Thyroid gland (tissue), 4 donors: ENCODE measurements at places on chromosomes 1 and 21. TPM values are rescaled to one million over a fixed set of nuclear protein-coding genes. Genes with fewer than 3 reads are reported as not detected.
A peak's percentile ranks its signal among the peaks of the same experiment; 100 is the strongest.

DNA sequence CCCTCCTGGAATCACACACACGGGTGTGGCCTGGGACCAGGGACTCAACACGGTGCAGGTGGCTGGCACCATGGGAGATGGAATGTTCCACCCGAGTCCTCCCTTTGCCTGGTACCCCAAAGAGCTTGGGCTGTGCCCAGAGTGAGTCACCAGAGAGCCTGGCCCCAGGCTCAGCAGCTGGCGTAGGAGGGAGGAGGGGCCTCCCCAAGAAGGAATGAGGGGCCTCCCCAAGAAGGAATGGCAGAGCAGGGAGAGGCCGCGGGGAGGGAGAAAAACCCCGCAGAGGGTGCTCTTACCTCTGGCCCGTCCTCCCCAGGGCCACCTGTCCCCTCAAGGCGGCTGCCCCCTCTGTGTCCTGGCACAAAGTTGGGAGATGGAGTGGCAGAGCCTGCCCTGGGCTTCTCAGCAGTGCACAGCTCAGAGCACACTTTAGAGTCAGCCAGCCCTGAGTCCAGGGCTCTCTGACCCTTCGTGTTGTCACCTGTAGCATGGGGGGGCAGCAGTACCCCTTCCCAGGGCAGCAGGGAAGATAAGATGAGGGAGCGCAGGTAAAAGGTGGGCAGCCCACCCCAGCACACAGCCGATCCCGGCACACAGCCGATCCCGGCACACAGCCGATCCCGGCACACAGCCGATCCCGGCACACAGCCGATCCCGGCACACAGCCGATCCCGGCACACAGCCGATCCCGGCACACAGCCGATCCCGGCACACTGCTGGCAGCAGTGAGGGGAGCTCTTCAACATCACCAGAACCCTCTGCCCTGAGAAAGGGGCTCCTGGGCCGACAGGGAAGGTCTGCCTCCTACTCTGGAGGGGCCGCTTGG, 20.2 kb upstream of the KCNAB2 start:
- no peak for DNase-seq

The RHEX gene
- total RNA-seq: 1.2 TPM

- DNase-seq: no peak
Observed at GRCh38 chr1:8589571-8589970, 227.9 kb downstream of the RERE start.

GRCh38 chr21:45515241-45516061, 26.8 kb downstream of the SLC19A1 start:
- DNase-seq: no peak

DNA sequence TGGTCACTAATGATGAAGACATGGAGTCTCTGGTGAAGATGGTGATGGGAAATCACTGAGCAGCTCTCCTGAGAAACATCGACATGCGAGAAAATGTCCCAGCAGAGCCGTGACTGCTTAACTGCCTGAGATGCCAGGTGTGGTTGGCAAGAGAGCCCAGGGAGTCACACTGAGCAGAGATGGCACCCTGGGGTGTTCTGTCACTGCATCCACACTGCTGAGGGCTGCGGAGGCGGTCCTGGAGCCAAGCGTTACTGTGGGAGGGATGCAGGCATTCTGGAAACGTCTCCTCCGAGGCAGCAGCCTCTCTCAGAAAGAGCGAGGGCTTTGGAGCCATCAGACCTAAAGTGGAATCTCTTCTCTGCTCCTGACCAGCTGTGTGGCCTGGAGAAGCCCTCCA, 57.2 kb downstream of the EPHB2 start:
- DNase-seq: no peak

The GJB4 gene
- not detected for total RNA-seq

- no peak for DNase-seq
Observed at GRCh38 chr21:45838634-45839033, 142.9 kb upstream of the COL6A1 start.

- no peak for DNase-seq
Observed at GRCh38 chr1:219304227-219305226, 130.8 kb downstream of the LYPLAL1 start.

The PRAMEF4 gene
- not detected for total RNA-seq

- peak; percentile 22 for DNase-seq
Observed at GRCh38 chr1:198937231-198938031, 298.6 kb downstream of the PTPRC start.

DNA sequence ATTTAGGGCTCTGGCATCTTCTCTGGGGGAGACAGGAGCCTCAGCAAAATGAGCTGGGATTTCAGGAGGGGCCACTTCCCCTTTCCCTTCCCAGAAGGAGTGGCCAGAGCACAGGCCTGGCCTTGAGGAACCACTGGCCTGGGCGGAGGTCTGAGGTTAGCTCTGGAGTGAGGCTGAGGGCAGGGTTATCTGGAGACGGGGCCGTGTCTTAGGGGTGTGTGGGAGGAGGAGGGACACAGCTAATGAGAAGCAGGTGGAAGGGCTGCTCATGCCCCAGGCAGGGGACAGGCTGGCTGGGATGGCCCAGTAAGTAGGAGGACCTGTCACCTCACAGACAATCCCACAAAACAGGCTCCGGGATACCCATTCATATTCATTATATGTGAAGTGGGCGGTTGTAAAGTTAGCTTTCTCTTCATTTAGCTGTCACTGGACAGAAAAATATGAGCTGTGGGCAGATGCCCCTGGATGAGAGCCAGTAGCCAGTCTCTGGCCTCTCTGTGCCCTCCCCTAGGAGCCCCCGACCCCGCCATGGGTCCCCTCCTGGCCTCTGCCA, 12.4 kb downstream of the ALX3 start:
- DNase-seq: no peak
